ENCODE measurements at places on chromosomes 4 and X.

DNA sequence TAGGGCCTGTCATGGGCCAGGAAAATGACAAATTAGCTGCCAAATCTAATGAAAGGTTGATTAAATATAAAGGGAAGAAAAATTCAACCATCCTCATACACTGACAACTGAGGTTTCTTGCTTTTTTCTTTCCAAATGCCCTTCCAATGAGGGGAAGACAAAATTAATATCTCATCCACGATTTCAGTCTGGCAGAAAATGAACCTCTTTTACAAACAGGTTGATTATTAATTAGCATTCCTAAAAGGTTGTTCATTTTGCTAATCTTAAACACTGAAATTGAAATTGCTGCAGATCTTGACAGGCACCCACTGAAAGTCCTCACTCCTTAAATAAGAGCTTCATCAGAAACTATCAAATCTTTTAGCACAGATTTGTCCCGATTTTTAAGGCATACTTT is 45.5 kb downstream of the NPFFR2 start:
- no peak for DNase-seq

GRCh38 chr4:36054694-36055422 is 189.5 kb downstream of the ARAP2 start:
- no peak for DNase-seq

DNA sequence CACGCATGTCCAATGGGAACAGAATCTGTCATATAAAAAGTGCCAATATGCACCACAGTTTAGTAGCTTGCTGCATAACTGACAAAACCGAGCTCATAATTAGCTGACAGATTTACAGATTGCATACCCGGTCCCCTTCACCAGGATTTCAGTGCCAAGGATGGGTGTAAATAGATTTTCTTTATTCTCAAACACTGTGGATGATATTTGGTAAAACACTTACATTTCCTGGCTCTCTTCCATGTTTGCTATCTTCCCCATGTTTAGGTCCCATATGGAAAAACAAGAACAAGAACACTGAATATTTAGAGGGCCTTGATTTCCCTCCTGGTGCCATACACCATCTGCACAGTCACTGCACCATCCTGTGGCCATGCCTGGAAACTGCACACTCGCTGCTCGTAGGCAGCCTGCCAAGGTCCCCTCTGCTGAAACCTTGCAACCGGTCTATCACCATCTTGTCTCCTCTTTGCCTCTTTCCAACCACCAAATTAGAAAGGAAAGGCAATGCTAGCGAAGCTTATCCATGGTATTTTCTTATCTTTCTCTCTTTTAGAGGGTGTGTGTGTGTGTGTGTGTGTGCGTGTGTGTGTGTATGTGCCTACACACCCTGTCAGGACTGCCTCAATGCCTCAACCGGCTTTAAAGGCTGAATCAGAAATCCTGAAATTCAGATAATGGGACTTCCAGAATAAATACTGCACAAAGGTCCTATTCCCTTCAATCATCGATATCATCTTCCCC is 124.2 kb upstream of the MBNL3 start:
- DNase-seq, result peak; percentile 32

DNA sequence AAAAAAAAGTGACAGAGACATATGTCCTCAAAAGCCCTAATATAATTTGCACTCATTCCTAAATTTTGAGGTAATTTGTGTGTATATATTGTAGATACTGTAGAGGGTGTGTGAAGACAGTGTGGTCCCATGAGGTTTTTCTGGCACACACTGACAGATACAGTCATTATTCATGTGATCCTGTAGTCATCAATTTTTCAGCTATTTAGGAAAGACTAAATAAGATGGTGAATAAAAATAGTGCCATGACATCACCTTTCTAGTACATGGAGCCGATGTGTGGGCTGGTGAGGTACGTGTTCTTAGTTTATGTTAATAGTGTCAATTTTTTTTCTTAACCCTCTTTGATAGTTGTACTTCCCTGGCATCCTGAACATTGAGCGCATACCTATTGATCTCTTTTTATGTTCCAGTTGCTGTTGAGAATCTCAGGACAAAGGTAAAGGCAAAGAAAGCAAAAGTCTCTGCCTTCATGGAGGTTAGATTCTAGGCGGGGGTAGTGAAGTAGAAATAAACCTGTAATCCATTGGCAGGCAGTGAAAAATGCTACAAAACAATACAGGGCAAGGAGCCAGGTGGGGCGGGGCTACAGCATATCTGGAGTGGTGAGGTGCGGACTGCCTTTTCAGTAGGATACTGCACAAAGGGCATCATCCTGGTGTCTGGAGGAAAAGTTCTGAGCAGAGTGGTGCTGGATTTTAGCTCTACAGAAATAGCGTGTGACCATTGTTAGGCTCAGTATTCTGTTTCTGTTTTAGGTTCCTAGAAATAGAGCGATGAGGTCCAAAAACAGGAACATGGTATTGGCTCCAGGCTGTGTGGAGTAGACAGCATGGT is 93.8 kb downstream of the ARHGAP10 start:
- no peak for DNase-seq

GRCh38 chrX:150032742-150033141 is 94.5 kb upstream of the EOLA2 start:
- peak; percentile 39 for DNase-seq

GRCh38 chrX:24668111-24668510 is 21.0 kb upstream of the PCYT1B start:
- DNase-seq, result peak; percentile 22

DNA sequence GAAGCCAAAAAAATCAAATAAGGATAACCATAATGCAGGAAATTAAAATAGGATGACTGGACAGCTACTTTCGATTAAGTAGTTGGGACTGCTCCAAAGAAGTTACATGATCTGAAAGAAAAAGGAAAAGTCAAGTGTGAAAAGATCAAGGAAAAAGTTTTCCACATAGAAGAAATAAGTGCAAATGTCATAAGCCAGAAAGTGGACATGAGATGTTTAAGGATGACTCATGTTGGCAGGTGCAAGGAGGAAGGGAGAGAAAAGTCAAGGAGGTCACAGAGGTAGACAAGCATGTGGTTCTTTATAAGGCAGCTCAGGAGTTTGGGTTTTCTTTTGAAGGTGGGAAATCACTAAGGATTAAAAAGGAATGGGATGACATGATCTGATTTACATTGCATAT is 89.8 kb upstream of the GPRIN3 start:
- DNase-seq, result no peak

GRCh38 chrX:49308604-49309269 is 5.3 kb downstream of the GAGE10 start:
- peak; percentile 38 for DNase-seq

DNA sequence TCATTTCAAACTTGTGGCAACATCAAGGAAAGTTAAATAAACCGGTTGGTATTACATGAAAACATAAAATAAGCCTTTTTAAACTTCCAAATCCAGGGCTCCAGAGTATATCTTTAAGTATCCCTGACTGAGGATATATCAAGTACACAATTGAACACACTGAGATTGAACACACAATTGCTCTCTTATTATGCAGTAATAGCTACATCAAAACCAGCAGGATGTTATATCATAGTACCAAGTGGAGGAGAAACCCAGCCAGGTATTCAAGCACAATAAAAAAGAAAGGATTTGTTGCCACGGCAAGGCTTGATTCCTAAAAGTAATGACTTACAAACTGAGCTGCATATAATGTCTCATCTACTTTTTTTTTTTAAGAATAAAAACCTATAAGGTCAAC is 605.8 kb downstream of the SPOCK3 start:
- DNase-seq, result no peak

GRCh38 chr4:21517126-21517859 is 431.3 kb downstream of the KCNIP4 start:
- no peak for DNase-seq

DNA sequence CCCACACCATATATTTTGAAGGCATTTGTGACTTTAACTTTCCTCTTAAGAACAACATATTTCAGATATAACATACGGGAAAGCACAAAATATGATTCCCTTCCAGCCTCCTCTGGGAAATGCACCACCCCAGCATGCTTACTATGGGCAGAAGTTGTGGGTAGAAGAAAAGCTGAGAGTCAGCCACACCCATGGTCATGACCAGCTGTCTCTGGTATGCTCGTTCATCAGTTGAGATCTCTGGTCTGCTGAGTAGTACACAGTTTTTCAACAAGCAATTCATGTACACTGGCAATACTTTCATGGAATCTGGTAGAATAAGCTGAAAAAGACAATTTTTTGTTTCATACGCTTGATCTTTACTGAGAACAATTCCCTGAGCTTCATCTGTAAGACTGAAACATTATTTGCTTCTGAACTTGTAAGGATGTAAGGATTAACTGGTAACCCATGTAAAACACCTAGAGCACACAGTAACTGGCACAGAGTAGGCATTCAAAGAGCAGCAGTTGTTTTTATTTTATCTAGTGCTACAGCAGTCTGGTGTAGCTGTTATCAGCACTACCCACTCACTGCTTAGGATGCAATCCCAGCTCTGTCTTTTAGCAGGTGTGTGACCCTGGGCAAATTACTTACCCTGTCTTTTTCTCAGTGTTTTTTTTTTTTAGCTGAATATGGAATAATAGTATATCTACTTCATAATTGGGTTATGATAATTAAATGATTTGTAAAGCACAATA is 47.6 kb downstream of the METTL14 start:
- DNase-seq, result no peak

DNA sequence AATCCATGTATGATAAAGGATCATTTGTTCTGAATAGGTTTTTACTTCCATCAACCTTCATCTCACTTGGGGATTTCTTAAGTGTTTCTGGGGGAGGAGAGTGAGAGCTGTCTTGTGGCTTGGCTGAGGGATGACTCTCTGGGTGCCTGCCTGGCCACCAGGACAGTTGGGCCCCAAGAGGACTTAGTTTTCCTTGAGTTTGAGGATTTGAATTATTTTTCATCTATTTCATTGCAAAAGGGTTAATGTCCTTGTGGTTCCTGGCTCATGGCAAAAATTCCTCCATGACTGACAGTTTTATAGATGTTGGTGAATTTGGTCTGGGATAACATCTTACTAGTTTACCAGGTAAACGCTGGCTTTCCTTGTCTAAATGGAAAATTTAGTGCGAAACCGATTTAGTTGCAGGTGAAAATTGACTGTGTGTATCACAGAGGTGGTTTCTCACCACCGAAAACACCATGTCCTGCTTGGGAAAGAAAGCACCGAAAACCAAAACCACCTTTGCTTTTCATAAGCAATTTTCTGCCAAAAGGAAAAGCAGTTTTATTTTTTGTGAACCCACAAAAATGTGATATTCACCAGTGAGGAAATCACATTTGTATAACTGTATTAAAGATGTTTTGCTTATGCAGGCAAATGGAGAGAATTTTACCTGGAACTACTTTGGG is 331.3 kb upstream of the SFRP2 start:
- DNase-seq, result no peak

Measured in Daoy (cell line).